HEK293T (cell line): ENCODE measurements at places on chromosomes 1 and 21.

GRCh38 chr21:44569861-44570517 lies 3.5 kb upstream of the KRTAP10-4 start:
- no peak for DNase-seq

- no peak for DNase-seq
These were observed 24.2 kb upstream of the ZNF648 start for GRCh38 chr1:182085726-182086125.

- no peak for DNase-seq
These were observed 187.8 kb downstream of the NR5A2 start for GRCh38 chr1:200215350-200215749.

GRCh38 chr1:30598571-30599114 lies 124.7 kb downstream of the MATN1 start:
- no peak for DNase-seq

- DNase-seq, result no peak
These were observed 25.3 kb upstream of the NMNAT2 start for GRCh38 chr1:183443466-183443865.

GRCh38 chr1:29779146-29779545 lies 542.8 kb downstream of the PTPRU start:
- peak; percentile 2 for DNase-seq

- no peak for DNase-seq
These were observed 34.9 kb downstream of the PLXNA2 start for GRCh38 chr1:208209286-208209685.

- no peak for DNase-seq
These were observed 31.7 kb upstream of the ENSA start for GRCh38 chr1:150661156-150661555.

GRCh38 chr1:40122855-40123254 lies 25.8 kb upstream of the PPT1 start:
- no peak for DNase-seq

GRCh38 chr1:41101076-41101475 lies 79.6 kb upstream of the SLFNL1 start:
- no peak for DNase-seq

- no peak for DNase-seq
These were observed 73.2 kb upstream of the B3GALT2 start for GRCh38 chr1:193259636-193260035.

DNA sequence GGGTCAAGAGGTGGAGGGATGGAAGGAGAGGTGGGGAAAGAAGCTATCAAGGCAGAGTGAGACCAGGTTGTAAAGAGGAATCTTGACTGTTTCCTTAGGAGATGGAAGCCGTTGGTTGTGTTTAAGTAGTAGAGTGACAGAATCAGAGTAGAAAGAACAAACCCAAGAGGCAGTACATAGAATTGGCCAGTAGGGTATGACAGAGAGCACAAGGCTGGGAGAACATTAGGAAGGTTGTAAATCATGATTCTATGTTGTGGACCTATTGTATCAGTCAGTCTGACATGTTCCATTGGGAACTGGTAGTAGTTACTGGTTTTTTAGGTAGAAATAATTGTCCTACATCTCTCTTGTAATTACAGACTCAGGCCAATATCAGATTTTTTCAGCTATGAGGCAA lies 486.9 kb upstream of the USP24 start:
- peak; percentile 64 for DNase-seq

DNA sequence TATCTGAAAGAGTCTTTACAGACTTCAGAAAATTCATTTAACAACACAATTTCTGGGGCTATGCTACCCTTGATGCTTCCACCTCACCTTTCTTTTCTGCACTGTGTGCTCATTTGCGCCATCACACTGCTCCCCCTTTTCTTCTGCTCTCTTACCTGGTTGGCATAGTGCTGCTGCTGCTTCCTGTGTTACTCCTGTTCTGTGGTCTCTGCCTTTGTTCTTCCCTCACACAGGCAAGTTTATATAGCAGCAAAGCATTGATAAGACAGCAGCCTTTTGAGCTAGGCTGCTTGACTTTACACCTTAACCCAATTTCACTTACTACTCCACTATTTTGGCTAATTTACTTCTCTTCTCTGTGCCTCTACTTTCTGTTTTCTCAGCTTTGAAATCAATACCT lies 18.3 kb downstream of the SGIP1 start:
- no peak for DNase-seq

DNA sequence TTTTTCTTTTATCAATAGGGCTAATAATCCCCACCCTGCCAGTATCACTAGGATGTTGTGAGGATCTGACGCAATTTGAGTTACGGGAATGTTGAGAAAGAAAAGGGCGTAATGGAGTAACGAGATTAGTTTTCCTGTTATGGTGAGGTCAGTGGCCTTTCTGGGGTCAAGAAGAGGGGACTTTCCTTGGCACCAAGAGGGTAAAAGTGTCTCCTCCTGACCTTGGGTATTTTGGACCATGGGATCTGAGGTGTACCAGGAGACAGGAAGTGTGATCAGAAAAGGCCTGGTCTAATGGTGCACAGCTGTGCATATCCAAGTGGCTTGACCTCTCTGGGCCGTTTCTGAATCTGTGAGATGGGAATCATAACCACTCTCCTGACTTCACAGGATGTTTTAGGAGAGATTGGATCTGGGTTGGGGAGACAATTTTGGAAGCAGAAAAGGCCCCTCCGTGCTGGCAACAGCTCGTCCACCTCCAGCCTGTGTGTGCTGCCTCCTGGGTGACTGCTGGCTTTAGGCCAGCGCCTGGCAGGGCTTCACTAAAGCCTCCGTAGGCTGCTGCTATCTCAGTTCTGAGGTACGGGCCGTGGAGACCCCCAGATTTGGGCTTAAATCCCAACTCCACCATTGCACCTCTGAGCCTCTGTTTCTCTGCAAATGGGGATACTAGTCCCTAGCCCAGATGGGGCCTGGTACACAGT lies 37.1 kb downstream of the ALPL start:
- no peak for DNase-seq

- DNase-seq, result no peak
These were observed 418.2 kb downstream of the FAM72C start for GRCh38 chr1:143553627-143554026.

GRCh38 chr1:156644146-156644545 lies 2.2 kb downstream of the BCAN start:
- no peak for DNase-seq

GRCh38 chr1:9823943-9824701 lies at the start of gene CLSTN1:
CLSTN1 (minus strand) TSS chr1:9823965; CDS start chr1:9823733, 232 bp downstream.
- DNase-seq, result peak; percentile 91

- DNase-seq, result no peak
These were observed 75.3 kb downstream of the HLX start for GRCh38 chr1:220954321-220955075.

- peak; percentile 12 for DNase-seq
These were observed 2206.0 kb downstream of the MRPL39 start for GRCh38 chr21:23401278-23401677.

GRCh38 chr1:159915571-159916241 lies 9.6 kb downstream of the TAGLN2 start:
- DNase-seq, result no peak

GRCh38 chr1:38123356-38124135 lies 77.0 kb upstream of the POU3F1 start:
- no peak for DNase-seq

GRCh38 chr1:234595899-234596298 lies 14.1 kb downstream of the IRF2BP2 start:
- DNase-seq, result no peak

GRCh38 chr1:201468844-201469644 lies at the start of gene PHLDA3:
PHLDA3 (minus strand) TSS chr1:201469188; CDS start chr1:201468786, 402 bp downstream.
- DNase-seq, result peak; percentile 84

DNA sequence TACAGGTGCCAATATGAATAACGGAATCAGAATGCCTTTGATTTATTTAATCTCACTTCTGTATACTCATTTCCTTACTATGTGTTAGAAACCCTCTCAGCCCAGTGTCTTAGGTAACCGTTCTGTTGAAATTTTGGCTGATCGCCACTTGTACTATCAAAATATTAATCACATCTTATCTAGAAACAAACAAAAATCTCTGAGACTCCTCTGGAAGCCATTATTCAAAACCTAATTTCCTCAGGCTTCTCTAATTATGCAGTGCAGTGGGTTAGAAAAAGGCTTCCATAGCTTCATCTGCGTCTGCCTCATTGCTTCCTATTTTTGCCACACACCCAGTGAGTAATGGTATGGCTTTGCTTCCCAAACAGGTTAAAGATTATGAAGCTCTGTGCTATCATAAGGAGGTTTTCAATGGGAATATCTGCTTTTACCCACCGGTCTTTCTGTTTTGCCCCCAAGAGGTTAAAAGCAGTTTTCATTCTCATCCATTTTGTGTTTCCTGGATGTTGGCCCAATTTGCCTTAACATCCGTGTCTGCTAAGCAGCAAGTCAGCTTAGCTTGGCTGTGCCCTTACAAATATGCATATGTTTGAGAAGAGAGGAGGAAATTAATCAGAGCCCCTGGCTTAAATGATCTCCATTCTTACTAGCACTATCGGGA lies 129.6 kb downstream of the RYR2 start:
- no peak for DNase-seq

DNA sequence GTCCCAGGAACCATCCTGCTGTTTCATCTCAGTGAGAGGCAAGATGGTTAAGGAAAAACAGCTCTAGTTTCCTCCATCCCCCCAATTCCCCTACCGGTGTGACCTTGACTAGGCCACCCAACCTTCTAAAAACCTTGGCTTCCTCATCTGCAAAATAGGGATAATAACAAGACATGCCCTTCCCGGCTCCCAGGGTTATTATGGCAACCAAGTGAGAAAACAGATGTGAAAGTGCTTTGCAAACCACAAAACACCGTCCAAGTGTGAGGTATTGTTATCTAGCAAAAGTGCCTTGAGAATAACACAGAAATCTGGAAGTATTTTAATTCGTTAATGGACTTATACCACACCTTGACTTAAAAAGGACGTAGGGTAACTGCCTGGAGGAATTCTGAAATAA lies 62.7 kb downstream of the ITPKB start:
- DNase-seq, result no peak

GRCh38 chr1:227038401-227038800 lies 98.3 kb downstream of the COQ8A start:
- DNase-seq, result no peak

DNA sequence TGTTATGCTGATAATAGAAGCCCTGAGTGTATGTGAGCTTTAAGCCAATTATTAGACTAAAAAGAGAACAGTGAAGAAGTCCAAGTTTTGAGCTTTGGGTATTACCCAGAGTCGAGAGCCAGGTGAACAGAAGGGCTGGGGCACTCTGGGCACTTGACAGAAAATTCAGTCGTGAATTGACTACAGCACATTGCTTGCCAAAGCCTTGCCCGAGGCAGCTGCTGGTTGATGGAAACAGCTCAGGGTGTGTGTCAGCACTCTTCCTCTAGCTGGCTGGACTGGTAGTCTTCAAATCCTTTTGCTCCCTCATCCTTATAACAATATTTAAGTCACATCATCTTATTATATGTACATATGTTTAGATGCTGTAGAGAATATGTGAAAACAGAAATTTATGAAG lies 21.3 kb downstream of the PDE4B start:
- DNase-seq, result no peak

DNA sequence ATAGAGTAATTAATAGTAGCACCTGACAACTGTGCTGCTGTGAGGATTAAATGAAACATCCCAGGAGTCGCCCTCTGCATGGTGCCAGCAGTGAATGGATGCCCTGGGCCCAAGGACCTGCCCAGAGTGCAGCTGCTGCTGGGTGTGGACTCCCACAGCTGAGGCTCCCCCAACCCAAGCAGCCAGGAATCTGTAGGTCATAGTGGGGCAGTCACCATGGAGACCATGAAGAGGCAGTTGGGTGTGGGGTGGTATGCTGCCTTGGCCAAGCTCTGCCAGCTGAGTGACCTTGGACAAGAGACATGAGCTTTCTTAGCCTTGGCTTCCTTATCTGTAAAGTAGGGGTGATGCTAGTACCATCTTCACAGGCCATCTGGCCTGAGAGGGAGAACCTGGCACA lies 9.4 kb downstream of the OLIG2 start:
- no peak for DNase-seq

GRCh38 chr1:158180741-158181576 lies at the start of gene CD1D:
CD1D (plus strand) TSS chr1:158180895; CDS start chr1:158181102, 207 bp downstream.
- peak; percentile 42 for DNase-seq

- DNase-seq, result no peak
These were observed 2.5 kb downstream of the AGL start for GRCh38 chr1:99852648-99853047.

DNA sequence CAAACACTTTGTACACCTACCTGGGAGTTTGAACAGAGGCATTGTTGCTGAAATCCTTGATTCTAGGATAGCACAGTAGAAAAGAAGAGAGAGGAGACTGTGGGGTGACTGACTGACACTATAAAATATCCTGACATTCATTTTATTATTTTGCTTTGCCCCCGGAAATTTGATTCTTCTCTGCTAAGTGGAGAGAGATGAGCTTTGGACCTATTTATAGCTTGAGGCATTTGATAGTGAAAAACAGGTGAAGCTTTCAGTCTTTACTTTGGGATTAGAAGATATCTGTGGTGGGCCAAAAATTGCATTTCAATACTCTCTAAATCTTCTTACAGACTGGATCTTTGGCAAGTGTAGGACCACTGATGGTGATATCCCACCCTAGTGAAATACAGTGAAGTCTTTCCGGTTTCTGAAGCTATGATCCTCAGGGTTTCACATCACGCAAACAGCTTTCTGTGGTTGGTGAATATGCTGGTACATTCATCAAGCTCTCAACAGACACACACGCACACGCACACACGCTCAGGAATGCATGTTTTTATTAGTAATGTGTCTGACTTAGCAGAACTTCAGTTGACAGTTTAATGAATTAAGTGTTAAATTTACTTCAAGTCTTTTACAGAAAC lies at the start of gene AMPD1:
TSS of gene AMPD1 (minus strand) at position 117 of the 629 bp plus-strand sequence. CDS start at position 42, 75 bp downstream.
- DNase-seq, result no peak

GRCh38 chr1:234913278-234913649 lies 215.4 kb downstream of the TOMM20 start:
- no peak for DNase-seq

DNA sequence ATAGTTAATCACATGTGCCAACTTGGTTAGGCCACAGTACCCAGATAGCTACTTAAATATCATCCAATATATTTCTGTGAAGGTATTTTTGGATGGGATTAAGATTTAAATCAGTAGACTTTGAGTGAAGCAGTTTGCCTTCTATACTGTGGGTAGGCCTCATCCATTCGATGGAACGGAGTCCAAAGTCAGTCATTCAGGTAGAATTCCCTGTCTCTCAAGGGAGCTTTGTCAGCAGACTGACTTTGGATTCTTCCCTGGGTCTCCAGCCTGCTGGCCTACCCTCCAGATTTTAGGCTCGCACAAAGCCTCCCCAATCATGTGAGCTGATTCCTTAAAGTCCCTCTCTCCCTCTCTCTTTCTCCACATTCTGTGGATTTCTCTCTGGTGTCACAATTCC lies 145.1 kb upstream of the MAGI3 start:
- no peak for DNase-seq
